ENCODE measurements at places on chromosomes 2 and 18.

DNA sequence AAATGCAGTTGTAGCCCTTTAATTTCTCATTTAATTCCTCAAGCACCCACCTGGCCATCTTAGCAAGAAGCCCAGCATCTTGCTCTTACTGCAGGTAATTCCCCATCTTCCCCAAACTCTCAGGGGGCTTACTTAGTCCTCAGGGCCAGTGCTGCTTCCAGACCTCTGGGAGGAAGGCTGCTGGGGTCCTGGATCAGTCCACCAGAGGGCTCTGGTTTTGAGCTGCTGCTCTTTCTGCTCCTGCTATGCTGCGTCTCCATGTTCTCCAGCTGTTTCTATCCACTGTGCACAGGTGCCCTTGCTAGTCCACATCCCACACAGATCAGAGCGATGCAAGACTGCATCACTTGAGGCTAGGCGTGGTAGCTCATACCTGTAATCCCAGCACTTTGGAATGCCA lies 34.5 kb upstream of the TMEM87B start:
- no peak for DNase-seq

GRCh38 chr2:71256421-71256820 lies 29.5 kb upstream of the PAIP2B start:
- no peak for DNase-seq

DNA sequence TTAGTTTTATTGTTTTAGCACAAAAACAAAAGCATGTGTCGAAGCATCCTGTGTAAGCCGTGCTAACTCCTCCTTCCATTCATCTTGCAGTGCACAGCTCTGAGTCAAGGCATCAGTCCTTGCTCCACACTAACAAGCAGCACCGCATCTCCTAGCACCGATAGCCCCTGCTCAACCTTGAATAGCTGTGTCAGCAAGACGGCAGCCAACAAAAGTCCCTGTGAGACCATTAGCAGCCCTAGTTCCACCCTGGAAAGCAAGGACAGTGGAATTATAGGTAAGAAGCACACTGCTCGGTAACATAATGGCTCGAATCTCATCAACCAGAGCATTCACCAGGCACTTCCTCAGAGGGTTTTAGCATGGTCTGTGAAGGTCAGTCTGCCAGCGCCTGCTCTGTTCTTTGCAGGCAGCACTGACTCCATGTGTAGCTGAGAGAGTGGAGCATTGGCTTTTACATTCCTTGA lies 136.2 kb downstream of the WDSUB1 start:
- DNase-seq, result no peak

GRCh38 chr2:108382196-108382595 lies 4.4 kb downstream of the SULT1C4 start:
- DNase-seq, result no peak

GRCh38 chr2:179936654-179937053 lies 70.4 kb downstream of the CWC22 start:
- DNase-seq, result no peak

DNA sequence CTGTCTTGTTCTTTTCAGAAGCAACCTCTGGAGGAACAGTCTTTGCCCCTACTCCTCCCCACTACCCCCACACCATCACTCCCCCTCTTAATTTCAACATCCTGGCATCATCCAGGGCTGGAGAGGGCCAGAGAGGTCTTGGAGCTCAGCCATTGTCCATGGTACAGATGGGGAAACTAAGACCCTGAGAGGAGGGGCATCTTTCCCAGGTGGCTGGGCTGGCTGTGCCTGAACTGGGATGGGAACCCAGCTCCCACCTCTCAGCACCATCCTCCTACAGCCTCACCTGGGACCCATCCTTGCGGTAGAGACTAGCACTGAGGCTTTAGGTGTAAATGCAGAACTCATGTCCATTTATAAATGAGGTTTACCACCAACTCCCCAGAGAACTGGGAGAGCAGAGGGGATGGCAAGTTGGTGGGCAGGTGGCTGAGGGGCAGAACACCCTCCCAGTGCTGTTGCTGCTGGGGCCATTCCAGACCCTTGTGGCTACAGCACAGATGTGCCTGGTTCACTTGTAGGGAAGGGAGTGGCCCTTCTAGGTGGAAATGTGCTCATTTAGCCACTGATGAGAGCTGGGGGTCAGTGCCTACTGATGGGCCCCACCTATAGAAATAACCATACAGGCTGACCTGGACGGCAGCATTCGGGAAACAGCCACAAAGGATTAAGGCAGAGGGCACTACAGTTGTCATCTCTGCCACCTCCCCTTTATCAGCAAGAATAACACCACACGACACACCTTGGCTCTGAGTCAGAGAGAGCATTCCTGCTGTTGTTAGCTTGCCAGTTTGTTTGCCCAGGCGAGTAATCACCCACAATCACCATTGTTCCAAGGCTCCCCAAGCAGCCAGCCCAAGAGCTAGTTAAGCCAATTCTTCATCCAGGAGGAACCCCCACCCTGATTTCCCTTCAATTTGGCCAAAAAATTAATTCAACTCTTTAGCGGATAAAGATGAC lies 2.1 kb downstream of the MLPH start:
- DNase-seq, result no peak

GRCh38 chr2:179745635-179746256 lies 115.7 kb downstream of the ZNF385B start:
- DNase-seq, result no peak

- DNase-seq, result no peak
These were observed 43.8 kb downstream of the MAIP1 start for GRCh38 chr2:199999166-199999565.

- DNase-seq, result no peak
These were observed 158.6 kb downstream of the DYSF start for GRCh38 chr2:71611781-71612527.

DNA sequence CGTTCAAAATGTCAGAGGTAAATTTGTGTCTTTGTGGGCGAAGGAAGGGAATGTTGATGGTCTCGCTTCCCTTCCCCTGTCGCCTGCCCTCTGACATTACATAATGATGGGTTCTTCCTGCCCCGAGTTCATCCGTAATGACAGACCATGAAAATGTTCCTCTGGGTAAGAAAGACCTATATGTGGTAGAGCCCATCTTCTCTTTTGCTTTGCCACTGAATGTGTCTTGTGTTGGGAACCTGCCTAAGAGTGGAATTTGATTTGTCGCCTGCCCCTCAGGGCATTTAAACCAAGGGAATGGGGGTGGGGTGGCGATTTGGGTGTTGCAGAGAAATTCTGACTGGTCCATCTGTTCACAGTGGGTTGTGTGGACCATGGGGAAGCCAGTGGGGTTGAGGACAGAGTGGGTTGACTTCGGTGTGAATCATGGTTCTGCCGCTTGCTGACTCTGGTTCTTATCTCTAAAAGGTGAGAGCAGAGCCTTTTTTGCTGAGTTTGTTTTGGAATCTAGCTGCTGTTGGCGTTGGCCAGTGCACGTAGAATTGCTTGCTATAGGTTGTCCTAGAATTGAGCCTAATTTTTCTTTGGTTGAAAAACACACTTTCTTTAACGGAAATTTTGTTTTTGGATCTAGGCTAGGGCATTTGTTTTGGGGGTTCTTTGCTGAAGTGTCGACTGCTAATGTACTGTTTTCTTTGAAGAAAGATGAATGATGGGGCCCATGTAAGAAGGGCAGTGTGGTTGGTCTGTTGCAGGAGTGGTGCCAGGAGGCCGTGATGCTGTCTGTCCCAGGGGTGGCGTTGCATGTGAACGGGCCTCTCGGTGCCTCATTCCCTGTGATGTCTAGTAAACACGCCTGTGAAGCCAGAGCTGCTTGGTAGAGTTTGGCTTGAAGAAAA lies 1.3 kb downstream of the INPP4A start:
- no peak for DNase-seq

DNA sequence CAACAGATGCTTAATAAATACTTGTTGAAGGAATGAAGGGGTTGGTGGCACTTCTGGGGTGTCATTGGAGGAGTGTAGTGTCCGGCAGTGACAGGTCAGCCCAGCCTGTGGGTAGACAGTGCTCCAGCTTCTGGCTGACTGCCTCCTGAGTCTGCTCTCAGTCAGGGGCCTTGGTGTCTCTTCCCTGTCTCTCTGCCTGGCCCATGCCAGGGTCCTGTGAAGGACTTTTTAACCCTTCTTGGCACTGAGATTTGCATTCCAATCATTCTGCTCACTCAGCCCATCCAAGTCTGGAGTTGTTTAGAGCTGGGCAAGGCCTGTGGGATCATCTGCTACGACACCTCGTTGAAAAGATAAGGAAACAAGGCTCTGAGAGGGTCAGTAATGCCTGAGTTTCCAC lies 1.4 kb upstream of the KCNK3 start:
- DNase-seq, result no peak

GRCh38 chr18:2515908-2516625 lies 55.2 kb downstream of the METTL4 start:
- no peak for DNase-seq

- DNase-seq, result no peak
These were observed 780 bp downstream of the HTRA2 start for GRCh38 chr2:74530239-74531187.
